Germinal center (tissue), 1 donor: ENCODE measurements at places on chromosomes 13 and 19.
A peak's percentile ranks its signal among the peaks of the same experiment; 100 is the strongest.

DNA sequence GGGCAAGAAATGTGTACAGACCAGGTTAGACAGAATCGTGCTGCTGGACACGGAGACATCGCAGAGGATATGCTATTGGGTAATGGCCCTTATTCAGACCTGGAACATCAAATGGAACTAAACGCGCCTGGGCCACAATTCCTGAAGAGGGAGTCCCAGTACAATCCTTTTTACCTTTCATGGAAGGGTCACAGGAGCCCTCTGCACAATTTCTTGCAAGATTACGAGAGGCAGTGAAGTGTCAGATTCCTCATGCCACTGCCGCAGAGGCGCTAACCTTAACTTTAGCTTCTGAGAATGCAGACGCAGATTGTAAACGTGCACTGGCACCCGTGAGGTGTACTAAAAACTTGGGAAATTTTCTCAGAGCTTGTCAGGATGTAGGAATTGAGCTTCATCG, 18.1 kb downstream of the CLEC4M start:
- DNase-seq = no peak

- peak; percentile 92 for DNase-seq
Measured at GRCh38 chr19:35545001-35545854, at the start of gene TMEM147. Gene TMEM147 (plus strand): TSS chr19:35545626. CDS start chr19:35545740, 114 bp downstream.

- no peak for DNase-seq
Measured at GRCh38 chr13:103803349-103803748, 737.1 kb upstream of the SLC10A2 start.

DNA sequence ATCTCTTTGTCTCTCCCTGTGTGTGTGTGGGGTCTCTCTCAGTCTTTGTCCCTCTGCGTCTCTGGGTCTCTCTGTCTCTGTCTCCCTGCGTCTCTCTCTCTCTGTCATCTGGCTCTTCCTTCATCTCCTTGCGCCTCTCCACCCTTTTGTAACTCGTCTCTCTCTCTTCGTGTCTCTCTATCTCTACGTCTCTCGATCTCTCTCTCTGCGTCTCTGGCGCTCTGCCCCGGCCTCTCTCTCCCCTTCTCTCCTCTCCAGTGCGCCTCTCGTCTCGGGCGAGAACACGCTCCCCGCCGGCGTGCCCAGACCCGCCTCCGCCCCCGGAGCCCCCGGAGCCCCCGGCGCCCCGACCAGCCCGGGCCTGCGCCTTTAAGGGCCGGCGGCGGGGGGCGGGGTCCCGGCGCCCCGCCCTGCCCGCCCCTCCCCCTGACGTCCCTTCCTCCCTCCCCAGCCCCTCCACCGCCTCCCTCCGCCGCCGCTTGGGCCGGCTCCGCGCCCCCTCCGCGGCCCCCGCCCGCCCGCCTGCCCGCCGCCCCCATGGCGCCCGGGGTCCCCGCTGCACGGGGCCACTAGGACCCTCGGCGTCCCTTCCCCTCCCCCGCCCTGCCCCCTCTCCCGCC, at the start of gene MARK4:
TSS of gene MARK4 (plus strand) at position 440 of the 620 bp plus-strand sequence. CDS start 318 bp downstream, outside the sequence.
- peak; percentile 94 for DNase-seq

DNA sequence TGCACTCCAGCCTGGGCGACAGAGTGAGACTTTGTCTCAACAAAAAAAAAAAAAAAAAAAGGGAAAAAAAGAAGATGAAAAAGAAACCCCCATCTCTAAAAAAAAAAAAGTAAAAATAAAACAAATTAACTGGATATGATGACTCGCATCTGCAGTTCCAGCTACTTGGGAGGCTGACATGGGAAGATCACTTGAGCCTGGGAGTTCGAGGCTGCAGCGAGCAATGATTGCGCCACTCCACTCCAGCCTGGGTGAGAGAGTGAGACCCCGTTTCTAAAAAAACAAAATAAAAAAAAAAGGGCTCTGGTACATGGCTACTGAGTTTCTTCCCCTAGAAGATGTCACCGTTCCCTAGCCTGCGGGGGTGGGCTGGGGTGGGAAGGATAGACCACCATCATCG, 2.4 kb upstream of the CATSPERG start:
- no peak for DNase-seq

- DNase-seq = no peak
Measured at GRCh38 chr13:44237276-44237767, 136.3 kb upstream of the SERP2 start.

- DNase-seq = no peak
Measured at GRCh38 chr13:65292488-65292901, 1937.6 kb downstream of the PCDH9 start.

DNA sequence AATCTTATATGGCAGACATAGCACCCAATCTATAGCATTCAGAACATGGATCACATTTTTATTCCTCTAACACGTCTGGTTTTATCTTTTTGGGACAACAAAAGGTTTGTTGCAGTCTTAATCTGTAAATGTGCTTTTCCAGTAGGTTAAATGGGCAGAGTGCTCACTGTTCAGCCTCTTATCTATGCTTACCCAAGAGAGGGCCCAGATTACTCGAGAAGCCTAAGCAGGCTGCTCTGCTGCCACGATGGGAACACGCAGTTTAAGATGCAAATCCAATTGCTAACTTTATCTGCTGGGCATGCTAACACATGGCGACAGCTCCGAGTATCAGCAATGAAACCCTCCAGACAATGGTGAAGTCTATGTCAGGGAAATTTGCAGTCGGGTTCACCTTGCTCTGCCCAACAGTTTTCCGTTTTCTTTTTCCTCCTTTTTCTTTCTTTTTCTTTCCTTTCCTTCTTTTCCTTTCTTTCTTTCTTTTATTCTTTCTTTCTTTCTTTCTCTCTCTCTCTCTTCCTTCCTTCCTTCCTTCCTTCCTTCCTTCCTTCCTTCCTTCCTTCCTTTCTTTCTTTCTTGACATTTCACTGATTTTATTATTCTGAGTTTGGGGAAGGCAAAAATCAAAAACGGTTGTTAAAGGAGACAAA, 115.3 kb downstream of the RBM26 start:
- DNase-seq = no peak

DNA sequence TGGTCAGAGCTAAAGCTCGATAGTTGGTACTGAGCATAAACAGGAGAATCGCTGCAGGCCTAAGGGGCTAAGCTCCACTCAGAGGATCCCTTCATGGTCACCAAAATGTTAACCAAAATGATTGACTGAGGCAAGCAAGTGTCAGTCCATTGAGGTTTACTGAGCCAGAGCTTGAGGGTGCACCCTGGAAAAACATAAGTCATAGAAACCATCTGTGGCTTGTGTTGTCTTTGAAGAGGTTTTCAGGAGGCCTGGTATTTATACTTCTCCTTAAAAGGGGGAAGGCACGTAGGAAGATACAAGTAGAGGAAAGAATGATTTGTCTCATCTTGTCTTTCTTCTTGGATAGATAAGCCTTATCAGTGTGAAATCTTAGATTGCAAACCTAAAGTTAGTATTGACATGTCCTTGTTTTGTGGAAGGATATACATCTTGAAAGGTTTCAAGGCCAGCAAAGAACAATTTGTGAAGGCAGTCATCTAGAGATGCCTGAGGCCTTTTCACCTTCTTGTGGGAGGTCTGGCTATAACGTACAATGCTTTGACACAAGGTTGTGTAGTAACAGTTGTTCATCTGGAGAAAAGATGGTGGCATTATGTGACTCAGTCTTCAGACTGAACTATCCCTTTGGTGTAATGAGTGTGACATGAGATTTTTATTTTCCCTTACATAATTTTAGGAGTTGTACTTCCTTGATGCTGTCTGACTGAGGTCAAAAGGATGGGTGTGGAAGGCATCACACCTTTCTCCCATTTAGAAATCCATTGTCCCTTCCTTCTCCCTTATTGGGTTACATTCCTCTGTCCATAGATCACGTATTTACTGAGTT, 14.7 kb upstream of the CEACAM6 start:
- no peak for DNase-seq

DNA sequence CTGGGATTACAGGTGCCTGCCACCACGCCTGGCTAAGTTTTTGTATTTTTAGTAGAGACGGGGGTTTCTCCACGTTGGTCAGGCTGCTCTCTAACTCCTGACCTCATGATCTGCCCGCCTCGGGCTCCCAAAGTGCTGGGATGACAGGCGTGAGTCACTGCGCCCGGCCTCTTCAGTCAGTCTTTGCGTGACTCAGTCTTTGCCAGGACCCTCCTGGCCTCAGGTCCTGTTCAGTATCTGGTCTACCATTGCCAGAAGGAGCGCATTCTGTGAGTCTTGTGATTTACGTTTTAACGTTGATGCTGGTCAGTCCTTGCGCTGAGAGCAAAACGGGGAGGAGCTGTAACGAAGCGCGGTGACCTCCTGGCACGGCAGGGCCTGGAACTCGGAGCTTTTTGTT, 7.6 kb upstream of the HMG20B start:
- no peak for DNase-seq

DNA sequence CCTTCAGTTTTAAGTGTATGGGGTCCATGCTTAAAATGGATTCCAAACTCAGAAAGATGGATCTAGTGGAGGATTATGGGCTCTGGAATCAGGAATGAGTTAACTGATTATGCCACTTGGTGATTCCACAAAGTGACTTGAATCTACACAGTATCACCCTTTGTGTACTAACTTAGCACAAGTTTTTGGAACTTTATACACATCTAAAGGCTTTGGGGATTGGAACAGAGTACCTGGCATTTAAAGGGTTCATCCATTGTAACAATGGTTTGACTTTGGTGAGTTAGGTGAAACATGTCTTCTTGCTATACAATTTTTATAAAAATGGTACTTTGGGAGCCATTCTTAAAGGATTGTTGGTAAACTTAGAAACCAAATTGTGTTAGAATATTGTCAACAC, 1.1 kb downstream of the RPL21 start:
- DNase-seq = no peak
